Suppressor macrophage treated with lipopolysaccharide for 1 hour (primary cell): ENCODE measurements at places on chromosomes 12 and 14.
A peak's percentile ranks its signal among the peaks of the same experiment; 100 is the strongest.

- no peak for DNase-seq
These were observed 24.9 kb upstream of the FZD10 start for GRCh38 chr12:130137040-130138018.

- DNase-seq: no peak
These were observed 188.2 kb upstream of the RMST start for GRCh38 chr12:97274386-97274785.

DNA sequence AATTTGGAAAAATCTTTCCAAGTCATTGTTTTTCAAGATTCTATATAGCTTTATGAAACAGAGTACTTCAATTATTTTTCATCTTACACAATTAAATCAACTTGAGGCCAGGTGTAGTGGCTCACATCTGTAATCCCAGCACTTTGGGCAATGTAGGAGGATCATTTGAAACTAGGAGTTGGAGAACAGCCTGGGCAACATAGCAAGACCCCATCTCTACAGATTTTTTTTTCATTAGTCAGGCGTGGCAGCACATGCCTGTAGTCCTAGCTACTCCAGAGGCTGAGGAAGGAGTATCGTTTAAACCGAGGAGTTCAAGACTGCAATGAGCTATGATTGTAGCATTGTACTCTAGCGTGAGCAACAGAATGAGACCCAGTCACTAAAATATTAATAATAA lies 72.9 kb downstream of the BMP4 start:
- DNase-seq: no peak

GRCh38 chr14:60640859-60641741 lies 8.2 kb downstream of the SIX1 start:
- DNase-seq: no peak

- DNase-seq: no peak
These were observed 22.3 kb upstream of the PHC1 start for GRCh38 chr12:8891976-8892375.

- DNase-seq: no peak
These were observed 43.1 kb upstream of the OTOGL start for GRCh38 chr12:80056232-80056631.

DNA sequence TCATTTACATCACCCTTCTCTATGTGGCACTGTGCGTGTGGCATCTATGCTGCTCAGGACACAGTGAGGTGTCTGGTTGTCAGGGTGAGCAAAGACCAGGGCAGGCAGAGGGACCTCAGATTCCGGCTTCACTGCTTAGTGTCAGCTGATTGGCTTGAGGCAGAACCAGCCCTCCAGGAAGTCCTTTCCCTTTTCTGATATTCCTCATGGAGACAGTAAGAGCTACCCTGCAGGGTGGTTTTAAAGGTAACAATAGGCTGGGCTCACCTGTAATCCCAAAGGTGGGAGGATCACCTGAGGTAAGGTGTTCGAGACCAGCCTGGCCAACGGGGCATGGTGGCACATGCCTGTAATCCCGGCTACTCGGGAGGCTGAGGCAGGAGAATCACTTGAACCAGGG lies 129.3 kb upstream of the AMIGO2 start:
- DNase-seq: no peak

- no peak for DNase-seq
These were observed 24.3 kb upstream of the RCOR1 start for GRCh38 chr14:102568115-102568614.

- no peak for DNase-seq
These were observed 8.0 kb upstream of the TMEM132C start for GRCh38 chr12:128258866-128259555.

DNA sequence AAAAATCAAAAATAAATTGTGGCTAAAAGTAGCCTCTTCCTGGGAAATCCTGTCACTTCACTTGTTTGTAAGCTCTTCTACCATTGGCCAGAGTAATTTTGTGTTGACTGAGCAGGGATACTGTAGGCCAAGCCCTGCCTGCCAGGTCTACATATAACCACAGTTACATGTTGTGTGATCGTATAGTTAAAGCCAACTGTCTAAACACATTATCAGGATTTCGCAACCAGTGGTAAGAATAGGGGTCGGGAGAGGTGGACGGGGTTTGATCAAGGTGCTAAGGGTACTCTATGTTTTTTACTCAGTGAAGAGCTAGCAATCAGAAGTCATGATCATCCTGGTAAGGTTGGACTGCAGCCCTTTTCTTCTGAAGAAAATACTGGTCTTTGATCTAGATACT lies 13.4 kb downstream of the ANKRD13A start:
- DNase-seq: no peak

- peak; percentile 50 for DNase-seq
These were observed 6.8 kb upstream of the TESPA1 start for GRCh38 chr12:54991161-54991990.

DNA sequence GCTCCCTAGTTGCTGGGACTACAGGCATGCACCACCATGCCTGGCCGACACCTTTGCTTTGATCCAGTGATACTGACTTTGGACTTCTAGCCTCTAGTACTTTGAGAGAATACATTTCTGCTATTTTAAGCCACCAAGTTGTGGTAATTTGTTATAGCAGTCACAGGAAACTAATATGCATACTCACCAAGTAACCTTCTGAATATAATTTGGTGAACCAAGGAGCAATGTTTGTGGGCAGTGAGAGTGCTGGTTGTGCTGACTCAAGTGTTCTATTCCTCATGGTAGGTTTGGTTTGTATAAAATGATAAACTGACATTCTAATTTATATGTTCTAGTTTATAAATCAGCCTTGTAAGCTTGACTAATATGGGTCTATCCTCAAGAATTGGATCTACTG lies 42.4 kb upstream of the MMP19 start:
- DNase-seq: no peak

- DNase-seq: no peak
These were observed 45.0 kb upstream of the GPR68 start for GRCh38 chr14:91289464-91289863.
